ENCODE measurements at places on chromosomes 3 and 15. TPM values are rescaled to one million over a fixed set of nuclear protein-coding genes. Genes with fewer than 3 reads are reported as not detected.

TRIM71 gene
- total RNA-seq = 0.05 TPM

ZNF860 gene
- 11.7 TPM for total RNA-seq

DNA sequence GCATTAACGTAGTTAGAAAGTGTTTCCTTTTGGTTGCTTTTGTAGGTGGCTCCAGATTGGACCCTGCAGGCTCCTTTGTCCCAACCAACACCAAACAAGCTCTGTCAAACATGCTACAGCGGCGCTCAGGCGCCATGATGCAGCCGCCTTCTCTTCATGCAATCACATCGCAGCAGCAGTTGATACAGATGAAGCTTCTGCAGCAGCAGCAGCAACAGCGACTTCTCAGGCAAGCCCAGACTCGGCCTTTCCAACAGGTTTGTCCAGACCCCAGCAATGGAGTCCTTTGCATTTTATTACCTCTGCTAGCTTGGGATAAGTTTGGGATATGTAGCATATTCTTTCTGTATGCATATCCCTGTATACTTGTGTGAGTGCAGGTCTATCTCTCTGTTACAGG lies 10.1 kb upstream of the P2RY12 start:
- H3K4me1 ChIP-seq = no peaks in the 10 kb centered on the region
- no peaks in the 10 kb centered on the region for H3K27me3 ChIP-seq
- no peak overlapping the region for H3K27ac ChIP-seq

DNA sequence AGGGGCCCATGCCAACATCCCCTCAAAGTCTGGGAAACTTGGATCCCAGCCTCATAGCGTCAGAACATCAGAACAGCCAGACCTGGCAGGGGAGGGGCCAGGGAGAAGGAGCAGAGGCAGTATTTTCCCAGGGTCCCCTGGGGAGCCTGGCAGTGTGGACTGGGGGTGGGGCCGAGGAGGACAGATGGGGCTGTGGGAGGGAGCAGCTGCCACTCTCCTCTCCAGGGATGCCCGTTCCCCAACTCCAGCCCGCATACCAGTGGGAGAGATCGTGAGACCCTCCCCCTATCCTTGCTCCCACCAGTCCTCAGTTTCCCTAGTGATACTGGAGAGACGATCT lies 6.5 kb upstream of the DNAJB8 start:
- H3K27me3 ChIP-seq = peaks cover 66% of the 10 kb centered on the region
- H3K4me1 ChIP-seq = no peaks in the 10 kb centered on the region
- H3K36me3 ChIP-seq = no peaks in the 10 kb centered on the region
- H3K4me3 ChIP-seq = no peak overlapping the region

DNA sequence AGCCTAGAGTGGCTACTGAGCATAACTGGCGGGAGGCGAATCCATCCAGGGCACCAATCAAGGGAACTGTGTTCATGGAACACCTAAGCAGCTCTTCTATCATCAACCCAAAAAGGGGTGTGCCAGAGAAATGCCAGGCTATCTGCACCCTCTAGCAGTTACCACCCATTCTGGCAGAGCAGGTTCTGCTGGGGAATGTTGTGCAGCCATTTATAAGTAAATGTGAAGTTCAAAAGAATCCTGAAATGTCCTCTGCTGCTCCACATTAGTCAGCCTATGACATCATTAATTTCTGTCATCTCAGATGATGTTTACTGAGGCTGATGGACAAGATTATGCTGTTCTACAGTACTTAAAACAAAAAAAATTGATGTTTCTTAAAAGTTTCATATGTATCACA lies 7.7 kb downstream of the SKIC8 start:
- no peak overlapping the region for H3K27ac ChIP-seq
- H3K4me1 ChIP-seq = no peaks in the 10 kb centered on the region
- peaks cover 79% of the 10 kb centered on the region for H3K36me3 ChIP-seq
- H3K27me3 ChIP-seq = no peaks in the 10 kb centered on the region
- no peak overlapping the region for H3K4me3 ChIP-seq

GRCh38 chr15:70519616-70520015 lies 243.7 kb downstream of the UACA start:
- no peaks in the 10 kb centered on the region for H3K4me1 ChIP-seq
- H3K36me3 ChIP-seq = no peaks in the 10 kb centered on the region
- H3K27me3 ChIP-seq = peaks cover 45% of the 10 kb centered on the region

- no peak for DNase-seq
- no peaks in the 10 kb centered on the region for H3K36me3 ChIP-seq
- H3K4me1 ChIP-seq = peaks cover 38% of the 10 kb centered on the region
- no peaks in the 10 kb centered on the region for H3K27me3 ChIP-seq
- H3K4me3 ChIP-seq = no peak overlapping the region
- H3K27ac ChIP-seq = no peak overlapping the region
These were observed 101.9 kb downstream of the TNIK start for GRCh38 chr3:171358181-171358880.

DNA sequence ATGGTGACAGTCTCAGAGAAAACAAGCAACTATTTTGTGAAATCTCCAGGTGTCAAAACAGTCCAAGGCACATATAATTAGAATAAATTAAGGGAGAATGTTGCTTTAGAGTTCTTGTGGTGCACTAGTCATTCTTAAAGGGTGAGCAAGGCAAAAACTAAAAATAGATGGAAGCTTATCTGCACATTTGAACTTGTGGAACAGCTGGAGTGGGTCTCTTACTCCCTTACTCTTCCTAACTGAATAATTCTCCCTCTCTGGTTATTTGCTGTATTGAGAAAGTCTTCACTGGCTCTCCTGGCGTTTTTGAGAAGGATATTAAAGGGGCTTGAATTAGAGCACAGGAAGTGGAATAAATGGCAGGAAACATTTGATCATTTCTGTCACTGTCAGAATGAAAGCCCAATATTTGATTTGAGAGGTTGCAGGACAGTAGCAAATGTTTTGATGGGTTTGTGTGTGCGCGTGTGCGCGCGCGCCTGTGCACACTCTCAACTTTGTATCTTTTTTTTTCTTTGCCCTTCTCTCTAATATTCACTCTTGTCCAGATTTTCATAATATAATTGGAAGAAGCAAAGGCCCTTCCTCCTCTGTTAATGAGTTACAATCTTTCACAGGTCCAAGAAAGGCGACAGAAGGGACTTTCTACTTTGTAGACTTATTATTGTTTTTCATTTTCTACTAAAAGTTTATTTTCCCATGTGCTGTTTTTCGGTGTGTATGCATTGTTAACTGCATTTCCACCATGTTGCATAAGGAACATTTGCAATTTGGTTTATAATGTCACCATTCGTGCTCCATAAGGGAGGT lies 40.9 kb downstream of the AKAP13 start:
- H3K27ac ChIP-seq = no peak overlapping the region
- DNase-seq = no peak
- peaks cover 45% of the 10 kb centered on the region for H3K4me1 ChIP-seq
- H3K27me3 ChIP-seq = no peaks in the 10 kb centered on the region
- no peak overlapping the region for H3K4me3 ChIP-seq
